ENCODE measurements at places on chromosomes 3 and 15.

DNA sequence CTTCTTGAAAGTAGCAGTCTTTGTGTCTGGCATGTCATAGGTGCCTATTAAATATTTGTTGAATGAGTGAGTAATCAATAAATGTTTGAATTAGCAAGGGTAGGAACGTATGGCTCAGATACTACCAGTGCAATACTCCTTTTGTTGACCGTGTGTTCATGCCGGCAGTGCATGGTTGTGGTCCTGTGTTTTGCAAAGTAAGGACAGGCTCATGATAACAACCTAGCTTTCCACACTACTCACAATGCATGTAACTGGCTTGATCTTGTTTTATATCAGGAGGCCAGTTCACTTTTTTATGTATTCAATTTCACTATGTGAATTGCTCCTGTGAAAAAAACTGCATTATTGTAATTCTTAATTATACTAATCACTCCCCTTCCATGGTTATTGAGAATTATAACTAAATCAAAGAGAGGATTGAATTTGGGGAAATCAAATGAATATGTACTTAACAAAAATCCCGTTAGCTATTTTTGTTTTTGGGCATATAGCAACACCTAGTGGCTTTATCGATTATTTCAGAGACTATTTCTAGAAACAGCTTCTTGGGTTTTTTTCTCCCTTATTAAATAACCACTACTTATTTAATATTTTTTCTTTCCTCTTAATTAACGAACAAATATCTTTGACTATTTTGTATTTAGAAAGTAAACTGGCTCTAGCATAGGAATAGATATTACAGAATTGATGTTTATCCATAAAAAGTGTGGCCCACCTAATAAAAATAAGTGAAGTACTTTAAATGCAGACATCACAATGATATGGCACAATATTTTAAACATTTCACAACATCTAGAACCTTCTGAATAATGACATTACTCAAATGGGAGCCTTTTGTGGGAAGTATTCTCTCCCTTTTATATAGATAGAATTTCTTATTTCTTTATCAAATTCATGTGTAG, 218.5 kb downstream of the BBX start:
- peak; percentile 43 for DNase-seq

- DNase-seq: no peak
These were observed 18.8 kb upstream of the GASK1A start for GRCh38 chr3:42960282-42960681.

- peak; percentile 70 for DNase-seq
These were observed 455.0 kb upstream of the THBS1 start for GRCh38 chr15:39125904-39126303.

- DNase-seq: no peak
These were observed 133.4 kb downstream of the VGLL4 start for GRCh38 chr3:11510356-11510755.

DNA sequence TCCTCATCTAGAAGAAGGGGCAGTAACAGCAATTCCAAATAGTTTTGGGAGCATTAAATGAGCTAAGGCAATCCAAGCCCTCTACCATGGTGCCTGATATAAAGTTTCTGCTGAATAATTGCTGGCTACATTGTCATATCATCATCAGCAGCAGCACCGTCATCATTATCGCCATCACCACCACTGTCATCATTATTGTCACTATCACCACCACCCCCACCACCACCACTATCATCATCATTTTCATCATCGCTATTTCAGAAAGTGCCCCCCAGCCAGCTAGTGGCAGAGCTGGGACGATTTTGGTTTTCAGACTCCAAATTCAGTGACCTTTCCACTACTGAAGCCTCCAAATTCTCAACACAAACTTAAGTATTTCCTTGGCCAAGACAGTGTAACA, 15.0 kb downstream of the XCR1 start:
- no peak for DNase-seq

GRCh38 chr15:45185903-45186770, 1.6 kb downstream of the SHF start:
- DNase-seq: no peak

DNA sequence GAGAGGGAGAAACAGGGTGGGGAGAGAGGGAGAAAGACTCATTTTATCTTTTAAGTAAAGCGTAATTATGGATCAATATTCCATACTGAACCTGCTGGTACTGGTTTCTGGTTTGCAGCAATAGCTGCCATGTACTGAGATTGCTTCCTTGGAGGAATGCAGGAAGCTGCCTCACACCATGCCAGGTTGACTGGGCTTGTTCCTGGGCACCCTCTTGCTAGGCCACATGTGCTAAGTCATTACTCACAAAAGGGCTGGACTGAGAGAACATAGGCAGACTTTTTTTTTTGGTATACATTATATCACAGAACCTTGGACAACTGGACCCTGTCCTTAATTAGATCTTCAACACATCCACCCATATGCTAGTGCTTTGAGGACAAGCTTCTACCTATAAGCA, 193.4 kb downstream of the ZNF621 start:
- no peak for DNase-seq

All from hematopoietic multipotent progenitor cell treated with erythropoietin and hydrocortisone succinate and interleukin-3 and kit ligand, for 17 days (in vitro differentiated cells).